Activated T-cell treated with anti-CD3 and anti-CD28 coated beads, Interleukin-2, amount 50 U/mL, for 1 hour (primary cell): ENCODE measurements at places on chromosomes 5 and 9.

- DNase-seq, result peak; percentile 79
Measured at GRCh38 chr5:171387970-171388815, 544 bp downstream of the NPM1 start.

DNA sequence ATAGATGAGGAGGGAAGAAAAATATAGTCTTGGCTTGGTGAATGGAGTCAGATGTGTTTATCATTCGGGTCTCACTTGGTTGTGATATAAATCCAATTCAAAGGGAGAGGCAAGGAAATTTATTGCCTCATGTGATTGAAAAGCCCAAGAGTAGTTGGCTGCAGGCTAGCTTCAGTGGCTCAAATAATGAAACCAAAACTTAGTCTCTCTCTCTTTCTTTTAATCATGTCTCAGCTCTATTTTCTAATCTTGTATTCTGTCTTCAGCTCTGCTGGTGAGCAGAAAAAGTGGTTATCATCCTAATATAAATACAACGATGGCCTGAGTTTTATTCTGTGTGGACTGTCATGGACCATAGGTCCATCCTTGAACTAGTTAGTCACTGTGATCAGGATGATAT lies 234.2 kb upstream of the PPP1R2B start:
- DNase-seq, result no peak

- DNase-seq, result no peak
Measured at GRCh38 chr9:29717631-29718030, 2144.3 kb upstream of the C9orf72 start.

- no peak for DNase-seq
Measured at GRCh38 chr5:37768371-37768770, 71.5 kb downstream of the GDNF start.

DNA sequence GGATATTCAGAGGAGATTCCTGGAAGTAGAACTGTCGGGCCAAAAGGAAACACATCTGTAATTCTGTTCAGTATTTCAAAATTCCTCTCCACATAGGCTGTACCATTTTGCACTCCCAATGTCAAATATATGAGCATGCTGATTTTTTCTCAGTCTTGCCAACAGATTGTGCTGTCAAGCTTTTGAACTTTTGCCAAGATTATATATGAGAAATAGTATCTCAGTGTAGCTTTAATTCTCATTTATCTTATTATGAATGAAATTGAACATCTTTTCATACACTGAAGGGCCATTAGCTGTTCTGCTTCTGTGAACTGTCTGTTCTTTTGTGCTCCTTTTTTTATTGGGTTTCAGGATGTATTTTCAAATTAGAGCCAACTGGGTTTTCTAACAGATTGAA lies 907.1 kb downstream of the MAT2B start:
- DNase-seq, result no peak

DNA sequence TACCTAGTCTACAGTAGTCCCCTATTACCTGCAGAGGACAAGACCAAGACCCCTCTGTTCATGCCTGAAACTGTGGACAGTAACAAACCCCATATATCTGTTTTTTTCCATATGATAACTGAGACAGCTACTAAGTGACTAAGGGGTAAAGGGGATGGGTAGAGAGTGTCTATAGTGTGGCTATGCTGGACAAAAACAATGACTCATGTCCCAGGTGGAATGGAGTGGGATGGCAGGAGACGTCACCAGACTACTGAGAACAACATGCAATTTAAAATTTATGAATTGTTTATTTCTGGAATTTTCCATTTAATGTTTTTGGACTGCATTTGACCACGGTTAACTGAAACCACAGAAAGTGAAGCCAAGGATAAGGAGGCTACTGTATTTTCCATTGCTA lies 171.8 kb downstream of the AGTPBP1 start:
- no peak for DNase-seq

GRCh38 chr9:79962836-79963235 lies 391.1 kb downstream of the TLE4 start:
- DNase-seq, result no peak

DNA sequence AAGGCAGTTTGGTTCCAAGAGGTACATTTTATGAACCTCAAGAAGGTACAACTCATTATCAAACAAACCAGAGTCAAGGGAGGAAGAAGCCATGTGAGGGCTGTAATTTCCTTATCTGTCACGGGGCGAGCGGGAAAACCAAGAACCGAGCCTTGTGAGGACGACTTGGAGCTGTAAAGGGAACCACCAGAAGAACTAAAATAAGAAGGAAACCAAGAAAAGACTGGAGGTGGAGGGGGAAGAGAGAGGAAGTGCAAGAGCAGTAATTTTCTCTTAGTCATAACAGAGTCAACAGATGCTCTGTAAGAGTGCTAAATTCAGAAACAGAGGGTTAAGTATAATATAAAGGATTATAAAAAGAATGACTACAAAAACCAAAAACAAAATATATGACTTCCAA lies 127.1 kb downstream of the DIRAS2 start:
- DNase-seq, result no peak

GRCh38 chr5:110899566-110900412 lies 161.0 kb downstream of the SLC25A46 start:
- DNase-seq, result no peak

DNA sequence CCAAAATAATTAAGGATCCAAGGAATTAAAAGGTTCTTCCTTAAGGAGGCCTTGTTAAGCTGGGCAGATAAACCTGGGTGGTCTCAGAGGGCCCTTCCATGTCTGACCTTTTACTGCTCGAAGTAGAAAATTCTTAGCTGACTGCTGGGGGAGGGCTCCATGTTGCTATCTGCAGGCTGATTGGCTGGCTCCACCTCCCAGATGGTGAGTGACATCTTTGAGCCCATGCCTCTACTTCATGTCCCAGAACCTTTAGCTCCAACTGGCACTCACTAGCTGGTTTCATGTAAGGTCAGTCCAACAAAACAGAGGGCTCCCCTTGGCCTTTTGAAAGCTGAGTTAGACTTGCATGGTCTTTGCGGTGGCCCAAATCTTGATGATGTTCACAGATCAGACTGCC lies 188.2 kb downstream of the PAX5 start:
- DNase-seq, result no peak
